ENCODE measurements at places on chromosomes 7 and 10.

DNA sequence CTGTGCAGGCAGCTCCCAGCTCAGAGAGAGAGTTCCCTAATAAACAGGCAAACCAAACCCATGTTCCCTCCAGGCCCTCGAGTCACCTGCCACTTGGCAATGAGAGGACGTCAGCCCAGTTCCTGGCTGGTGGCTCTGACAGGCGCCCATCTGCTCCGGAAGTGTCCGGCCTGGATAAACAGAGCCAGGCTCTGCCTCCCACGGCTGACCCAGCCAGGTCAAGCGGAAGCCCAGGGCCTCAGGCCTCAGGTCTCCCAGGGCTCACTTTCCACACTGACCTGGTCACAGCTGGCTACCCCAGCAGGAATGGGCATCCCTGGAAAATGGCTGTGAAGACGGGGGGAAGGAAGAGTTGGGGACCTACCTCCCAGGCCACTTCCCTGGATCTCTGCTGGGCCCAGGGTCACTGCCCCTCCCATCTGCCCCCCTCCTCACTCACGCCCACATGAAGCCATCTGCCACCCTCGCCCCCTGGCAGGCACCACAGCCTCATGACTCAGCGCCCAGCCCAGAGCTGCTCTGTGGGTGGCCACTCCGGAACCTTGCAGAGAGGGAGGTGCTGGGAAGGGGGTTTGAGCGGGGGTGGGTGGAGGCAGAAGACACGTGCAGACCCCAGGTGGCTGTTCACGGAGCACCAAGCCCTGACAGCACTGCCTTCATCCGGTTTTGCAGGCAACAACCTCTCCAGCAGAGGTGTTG lies 37.4 kb upstream of the DUSP5 start:
- DNase-seq: peak; percentile 42

DNA sequence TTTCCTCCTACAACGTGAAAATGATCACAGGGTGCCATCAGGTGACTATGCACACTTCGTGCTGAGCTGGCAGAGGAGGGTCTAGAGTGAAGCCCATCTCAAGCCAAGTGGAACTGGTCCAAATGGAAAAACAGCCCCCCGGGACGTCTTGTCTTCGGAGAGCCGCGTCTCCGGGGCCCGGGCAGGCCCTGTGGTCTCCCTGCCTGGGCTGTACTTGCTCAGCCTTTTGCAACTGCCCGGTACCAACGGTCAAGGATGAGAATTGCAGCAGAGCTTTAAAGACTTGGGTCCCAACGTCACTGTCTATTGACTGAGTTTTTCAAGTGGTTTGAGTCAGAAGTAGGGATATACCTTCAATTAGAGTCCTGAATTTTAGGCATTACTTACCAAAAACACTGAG lies 315.5 kb downstream of the PTPRN2 start:
- no peak for DNase-seq

GRCh38 chr10:94024407-94024806 lies 30.7 kb downstream of the PLCE1 start:
- no peak for DNase-seq

GRCh38 chr7:134367956-134368749 lies 51.4 kb upstream of the SLC35B4 start:
- DNase-seq: no peak

DNA sequence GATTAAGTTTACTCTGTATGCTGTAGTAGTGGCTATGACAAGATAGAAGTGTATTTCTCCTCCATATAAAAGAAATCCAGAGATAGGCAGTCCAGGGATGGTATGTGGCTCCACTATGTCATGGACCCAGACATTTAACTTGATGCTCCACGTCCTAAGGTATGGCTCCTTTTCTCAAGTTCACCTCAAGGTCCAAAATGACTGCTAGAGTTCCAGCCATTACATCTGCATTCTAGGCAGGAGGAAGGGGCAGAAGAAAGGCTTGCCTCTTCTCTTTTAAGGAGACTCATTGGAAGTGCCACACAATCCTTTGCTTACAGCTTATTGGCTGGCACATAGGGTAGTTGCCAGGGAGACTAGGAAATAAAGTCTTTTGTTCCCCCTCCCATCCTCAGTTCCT lies 27.7 kb upstream of the ATXN7L1 start:
- no peak for DNase-seq

DNA sequence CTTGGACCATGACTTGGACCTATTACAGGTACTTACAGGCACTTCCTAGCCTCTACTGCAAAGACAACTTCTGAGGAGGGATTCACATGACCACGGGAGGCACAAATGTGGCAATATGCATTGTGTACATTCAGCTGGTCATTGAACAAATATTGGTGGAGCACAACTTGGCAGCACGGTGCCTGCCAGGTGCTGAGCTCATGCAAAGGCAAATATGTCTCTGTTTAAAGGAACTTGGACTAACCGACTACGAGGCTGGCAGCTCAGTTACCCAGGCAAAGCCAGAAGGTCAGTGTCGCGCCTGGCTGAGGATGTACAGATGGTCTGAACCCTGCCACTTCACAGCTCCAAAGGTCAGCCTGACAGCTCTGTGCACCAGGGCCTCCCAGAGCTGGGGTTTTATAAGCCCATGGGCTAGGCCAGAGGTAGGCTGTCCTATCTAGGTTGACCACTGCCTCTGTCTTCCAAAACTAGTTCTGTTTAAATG lies 6.1 kb downstream of the DENND11 start:
- peak; percentile 37 for DNase-seq

DNA sequence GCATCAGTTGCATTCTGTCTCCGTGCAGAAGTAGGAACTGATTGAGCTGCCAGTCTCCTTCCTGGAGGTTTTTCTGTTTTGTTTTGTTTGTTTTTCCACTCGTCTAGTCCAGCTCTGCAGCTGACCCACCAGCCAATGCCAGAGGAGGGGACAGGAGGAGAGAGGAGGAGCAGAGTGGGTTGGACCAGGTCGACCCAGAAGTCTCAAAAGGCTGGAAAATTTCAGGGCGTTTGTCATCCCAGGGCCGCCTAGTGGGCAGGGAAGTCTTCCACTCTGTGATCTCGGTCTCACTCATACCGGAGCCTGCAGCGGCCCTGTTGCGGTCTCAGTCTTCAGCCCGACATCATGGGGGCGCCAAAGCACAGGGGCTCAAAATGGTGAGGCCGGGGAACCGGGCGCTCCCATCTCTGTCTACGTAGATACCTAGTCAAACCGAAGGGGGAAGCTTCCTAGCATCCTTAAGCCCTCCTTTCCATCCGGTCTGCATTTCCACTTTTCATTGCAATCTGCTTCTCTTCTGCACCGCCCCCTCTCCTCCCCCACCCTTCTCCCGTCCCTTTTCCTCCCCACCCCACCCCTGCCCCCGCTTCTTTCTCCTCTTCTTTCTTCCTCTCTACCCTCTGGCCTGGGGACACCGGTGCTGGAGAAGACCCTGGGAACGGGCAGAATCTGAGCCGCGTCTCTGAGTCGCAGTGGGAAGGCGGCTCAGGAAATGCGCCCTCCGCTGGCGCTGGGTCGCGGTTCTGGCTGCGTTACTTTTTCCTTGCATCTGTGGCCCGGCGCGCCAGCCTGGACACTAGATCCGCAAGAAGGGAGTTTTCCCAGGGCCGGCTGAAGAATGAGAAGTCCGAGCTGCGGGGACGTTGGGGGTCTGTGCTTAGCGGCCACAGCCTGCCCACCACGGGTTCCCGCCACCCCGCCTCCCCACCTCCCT lies 16.2 kb upstream of the PAX2 start:
- DNase-seq: no peak

DNA sequence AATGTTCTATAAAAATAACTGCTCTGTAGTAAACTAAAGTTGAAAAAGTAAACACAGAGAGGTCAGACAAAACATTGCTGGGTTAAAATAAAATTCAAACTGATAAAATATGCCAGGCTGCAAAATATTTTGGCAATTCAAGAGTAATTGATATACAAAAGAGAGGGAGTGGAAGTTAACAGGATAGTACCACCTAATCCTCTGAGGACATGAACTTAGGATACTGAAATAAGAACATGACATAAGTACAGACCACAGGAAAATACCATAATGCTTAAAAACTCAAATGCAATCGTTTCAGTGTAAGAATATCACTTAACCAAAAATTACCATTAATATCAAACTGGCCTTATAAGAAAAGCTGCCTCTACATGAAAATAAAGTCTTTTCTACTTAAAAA lies 37.6 kb upstream of the GPR22 start:
- DNase-seq: no peak

DNA sequence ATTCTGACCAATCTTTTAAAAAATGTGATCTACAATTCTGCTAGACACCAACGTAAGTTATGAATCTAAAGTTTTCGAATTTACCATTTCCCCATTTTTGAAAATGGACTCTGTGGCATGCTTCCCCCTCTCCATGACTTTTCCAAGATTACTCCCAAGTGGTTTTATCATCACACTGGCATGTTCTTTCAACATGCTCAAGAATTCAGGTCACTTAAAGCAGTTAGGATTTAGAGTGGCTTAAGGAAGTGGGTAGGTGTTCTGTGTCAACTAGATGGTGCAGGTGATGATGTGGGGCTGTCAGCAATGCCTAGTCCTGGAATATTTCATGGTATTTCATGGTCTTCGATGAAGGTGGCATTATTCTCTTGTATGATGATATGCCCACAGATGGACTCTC lies 164.0 kb upstream of the ASAH2 start:
- no peak for DNase-seq

GRCh38 chr7:20514364-20514763 lies 101.1 kb upstream of the ABCB5 start:
- DNase-seq: no peak

- no peak for DNase-seq
Measured at GRCh38 chr7:128373606-128374005, 12.1 kb upstream of the PRRT4 start.

- no peak for DNase-seq
Measured at GRCh38 chr10:80200687-80201086, 4.7 kb downstream of the ANXA11 start.

GRCh38 chr7:27663989-27664331 lies 1.3 kb upstream of the HIBADH start:
- DNase-seq: no peak

GRCh38 chr10:113711142-113711541 lies 31.4 kb downstream of the CASP7 start:
- no peak for DNase-seq
